ENCODE measurements at places on chromosomes 3 and 15. TPM values are rescaled to one million over a fixed set of nuclear protein-coding genes. Genes with fewer than 3 reads are reported as not detected.

DNA sequence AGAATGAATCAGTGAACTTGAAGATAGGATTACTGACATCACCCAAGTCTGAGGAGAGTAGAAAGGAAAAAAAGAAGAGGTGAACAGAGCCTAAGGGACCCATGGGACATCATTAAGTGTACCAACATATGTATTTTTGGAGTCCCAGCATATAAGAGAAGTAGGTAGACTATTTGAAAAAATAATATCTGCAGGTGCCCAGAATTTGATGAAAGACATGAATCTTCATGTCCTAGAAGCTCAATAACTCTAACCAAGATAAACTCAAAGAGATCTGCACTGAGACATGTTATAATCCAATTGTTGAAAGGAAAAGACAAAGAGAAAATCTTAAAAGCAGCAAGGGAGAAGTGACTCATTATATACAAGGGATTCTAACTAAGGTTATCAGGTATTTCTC, 39.0 kb downstream of the SPESP1 start:
- DNase-seq: no peak
- no peaks in the 10 kb centered on the region for H3K27me3 ChIP-seq
- H3K4me1 ChIP-seq: no peaks in the 10 kb centered on the region
- H3K36me3 ChIP-seq: no peaks in the 10 kb centered on the region
- no peak overlapping the region for H3K4me3 ChIP-seq

- H3K27ac ChIP-seq: no peak overlapping the region
- no peaks in the 10 kb centered on the region for H3K27me3 ChIP-seq
- no peak overlapping the region for H3K4me3 ChIP-seq
- H3K4me1 ChIP-seq: no peaks in the 10 kb centered on the region
- DNase-seq: peak; percentile 82
Observed at GRCh38 chr3:62665627-62666437, 209.4 kb downstream of the CADPS start.

DNA sequence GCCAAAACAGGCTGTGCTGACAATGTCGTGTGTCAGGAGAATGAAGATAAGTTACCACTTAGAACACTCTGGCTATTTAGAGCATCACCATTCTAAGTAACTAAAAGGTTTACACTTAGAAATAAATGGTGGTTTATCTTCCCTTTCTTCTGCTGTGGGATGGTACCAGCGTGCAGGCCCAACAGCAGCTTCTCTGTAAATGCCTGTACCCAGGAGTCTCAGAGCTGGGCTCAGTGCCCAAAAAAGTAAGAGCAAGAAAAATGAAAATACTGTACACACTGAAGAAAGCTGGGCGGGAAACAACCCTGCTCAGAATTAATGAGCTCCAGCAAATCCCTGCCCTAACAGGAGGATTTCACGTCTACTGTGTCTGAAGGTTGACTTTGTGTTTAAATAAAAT, 206.5 kb downstream of the MFSD1 start:
- no peak overlapping the region for H3K4me3 ChIP-seq
- no peak for DNase-seq
- no peaks in the 10 kb centered on the region for H3K36me3 ChIP-seq
- no peaks in the 10 kb centered on the region for H3K4me1 ChIP-seq
- no peaks in the 10 kb centered on the region for H3K27me3 ChIP-seq

DNA sequence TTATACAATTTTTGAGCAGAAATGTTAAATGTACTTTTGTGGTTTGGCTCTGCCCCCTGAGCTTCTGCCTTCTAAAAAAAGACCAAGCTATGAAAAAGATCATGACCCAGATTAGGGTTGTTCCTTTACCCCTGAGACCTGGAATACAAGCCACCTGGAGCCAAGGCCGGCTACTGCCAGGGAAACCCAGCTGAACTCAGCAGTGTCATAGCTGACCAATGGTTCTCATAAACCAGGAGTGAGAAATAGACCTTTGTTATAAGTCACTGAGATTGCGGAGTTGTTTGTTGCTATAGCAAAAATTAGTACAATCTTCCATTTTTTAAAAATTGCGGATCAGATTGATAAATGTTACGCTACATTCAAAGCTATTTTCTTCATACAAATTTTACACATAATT, 1261.7 kb downstream of the ROBO1 start:
- no peaks in the 10 kb centered on the region for H3K27me3 ChIP-seq
- no peak overlapping the region for H3K4me3 ChIP-seq
- no peaks in the 10 kb centered on the region for H3K36me3 ChIP-seq
- H3K27ac ChIP-seq: no peak overlapping the region

DNA sequence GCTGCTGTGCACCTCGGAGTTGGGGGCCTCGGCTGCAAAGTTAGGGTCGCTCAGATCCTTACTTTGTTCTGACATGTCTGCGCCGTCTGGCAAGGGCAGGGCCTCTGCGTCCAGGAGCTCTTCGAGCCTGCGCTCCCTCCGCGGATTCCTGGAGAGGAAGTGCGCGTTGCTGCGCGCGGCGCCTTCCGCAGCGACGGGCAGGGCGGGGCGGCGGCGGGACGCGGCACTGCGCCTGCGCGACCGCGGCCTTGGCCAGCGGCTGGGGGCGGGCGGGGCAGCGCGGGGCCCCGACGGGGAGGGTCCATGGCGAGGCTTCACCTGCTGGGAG, at the start of gene NDN:
NDN (minus strand) TSS at position 163 of the 328 bp plus-strand sequence; CDS start at position 75, 88 bp downstream.
- H3K4me3 ChIP-seq: peak within 1 kb of the TSS; percentile 36
- no peaks in the 10 kb centered on the region for H3K4me1 ChIP-seq
- no peak within 1 kb of the TSS for H3K27ac ChIP-seq
- H3K27me3 ChIP-seq: no peaks in the 10 kb centered on the region
- peak; percentile 61 for DNase-seq

DNA sequence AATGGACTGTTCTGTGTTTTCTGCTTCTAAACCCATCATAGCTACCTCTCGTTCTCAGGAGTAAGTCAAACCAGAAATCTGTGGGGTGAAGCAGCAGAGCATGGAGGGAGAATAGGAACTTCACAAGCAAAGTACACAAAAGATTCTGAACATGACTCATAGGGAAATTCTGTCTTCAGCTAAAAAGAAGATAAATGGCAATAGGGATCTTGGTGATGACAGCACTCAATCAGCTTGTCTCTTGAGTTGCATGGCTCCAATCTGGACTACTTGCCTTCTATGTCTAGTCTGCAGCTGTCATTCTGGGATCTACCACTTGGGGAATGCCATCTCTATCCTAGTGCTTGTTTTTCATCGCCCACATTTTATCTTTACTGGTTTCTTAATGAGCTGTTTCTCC, 13.5 kb upstream of the GRAMD1C start:
- H3K27me3 ChIP-seq: no peaks in the 10 kb centered on the region
- no peaks in the 10 kb centered on the region for H3K36me3 ChIP-seq
- DNase-seq: no peak
- peaks cover under 1% of the 10 kb centered on the region for H3K4me1 ChIP-seq
- H3K27ac ChIP-seq: no peak overlapping the region

GRCh38 chr15:63234451-63234870, 42.9 kb upstream of the APH1B start:
- peaks cover 22% of the 10 kb centered on the region for H3K4me1 ChIP-seq
- peak; percentile 46 for DNase-seq

GRCh38 chr3:179027326-179027900, 44.2 kb downstream of the ZMAT3 start:
- H3K27ac ChIP-seq: no peak overlapping the region
- peaks cover 2% of the 10 kb centered on the region for H3K36me3 ChIP-seq
- H3K27me3 ChIP-seq: no peaks in the 10 kb centered on the region
- no peaks in the 10 kb centered on the region for H3K4me1 ChIP-seq

DNA sequence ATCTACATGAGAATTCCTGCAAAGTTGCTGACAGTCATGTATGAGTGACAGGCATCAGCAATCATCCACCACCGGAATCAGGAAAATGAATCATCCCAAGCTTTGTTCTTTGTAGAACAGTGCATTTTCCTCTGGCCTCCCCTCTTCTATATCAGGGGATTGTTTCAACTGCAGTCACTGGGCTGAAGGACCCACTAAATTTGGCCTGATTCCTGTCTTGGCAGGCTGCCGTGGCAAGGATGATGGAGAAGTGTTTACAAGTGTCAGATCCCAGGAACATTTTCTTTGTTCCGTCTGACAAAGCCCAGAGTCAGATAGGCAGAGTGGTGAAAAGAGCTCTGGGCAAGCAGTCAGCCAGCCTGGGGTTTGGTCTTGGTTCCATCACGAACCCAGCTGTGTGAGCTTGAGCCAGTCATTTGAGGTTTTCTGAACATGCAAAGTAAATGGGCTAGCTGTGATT, 175.1 kb upstream of the TSC22D2 start:
- H3K4me1 ChIP-seq: peaks cover 18% of the 10 kb centered on the region
- DNase-seq: peak; percentile 93
- H3K27ac ChIP-seq: peak overlapping the region; percentile 56

- DNase-seq: no peak
- no peaks in the 10 kb centered on the region for H3K27me3 ChIP-seq
- H3K4me1 ChIP-seq: no peaks in the 10 kb centered on the region
- H3K36me3 ChIP-seq: no peaks in the 10 kb centered on the region
Observed at GRCh38 chr3:141104151-141104821, 53.1 kb downstream of the SPSB4 start.

DNA sequence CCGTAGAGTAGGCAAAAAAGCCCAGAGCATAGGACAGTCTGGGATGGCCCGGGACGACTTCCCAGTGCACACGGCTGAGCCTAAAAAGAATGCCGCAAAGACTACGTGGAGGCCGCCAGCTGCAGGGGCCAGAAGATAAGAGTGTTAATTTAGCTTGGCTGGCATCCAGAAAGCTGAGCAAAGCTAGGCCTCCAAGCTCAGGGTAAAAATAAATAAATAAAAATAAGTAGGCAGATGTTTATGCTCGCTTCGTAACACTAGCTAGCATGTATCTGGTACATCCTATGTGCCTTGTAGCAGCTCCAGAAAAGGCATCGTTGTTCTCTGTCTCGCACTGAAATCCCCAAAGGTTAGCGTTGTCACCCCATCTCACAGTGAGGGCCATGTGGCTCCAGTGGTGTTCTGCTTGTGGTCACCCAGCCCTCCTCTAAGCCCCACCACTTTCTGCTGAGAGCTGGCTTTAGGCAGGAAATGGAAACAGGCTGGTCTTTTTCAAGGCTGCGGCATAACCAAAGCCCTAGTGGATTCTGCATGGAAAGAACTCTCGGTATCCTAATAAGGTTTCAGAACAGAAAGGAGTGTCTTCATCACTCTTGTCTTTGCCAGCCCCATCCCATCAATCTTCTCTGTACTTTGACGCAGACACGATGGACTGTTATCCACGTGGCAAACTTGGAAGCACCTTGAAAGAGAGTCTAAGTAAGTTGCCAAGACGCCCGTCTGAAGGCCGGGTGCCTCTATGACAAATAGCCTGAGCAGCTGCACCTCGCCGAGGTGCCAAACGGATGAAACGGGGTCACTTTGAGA, 58.1 kb upstream of the MEF2A start:
- no peaks in the 10 kb centered on the region for H3K27me3 ChIP-seq
- H3K4me1 ChIP-seq: peaks cover 18% of the 10 kb centered on the region
- H3K36me3 ChIP-seq: no peaks in the 10 kb centered on the region
- H3K27ac ChIP-seq: peak overlapping the region; percentile 28
- no peak for DNase-seq

The COPG1 gene
- 173 TPM for total RNA-seq

The TMEM158 gene
- total RNA-seq: 0.40 TPM

The ACP3 gene
- 3.2 TPM for total RNA-seq

The ADAMTS7 gene
- total RNA-seq: 1.8 TPM

The SEMA3F gene
- 13.2 TPM for total RNA-seq

The GOLGA6L7 gene
- not detected for total RNA-seq

The ARHGAP11A gene
- total RNA-seq: 8.2 TPM

The SLC28A1 gene
- total RNA-seq: not detected

Measured in thyroid gland (tissue), 4 donors.